ENCODE measurements at places on chromosomes 12 and 14. TPM values are rescaled to one million over a fixed set of nuclear protein-coding genes. Genes with fewer than 3 reads are reported as not detected.

GRCh38 chr12:71641390-71641789 is 22.3 kb downstream of the ZFC3H1 start:
- H3K4me1 ChIP-seq, result no peaks in the 10 kb centered on the region
- DNase-seq, result no peak
- H3K27ac ChIP-seq, result no peak overlapping the region
- no peaks in the 10 kb centered on the region for H3K27me3 ChIP-seq
- no peak overlapping the region for H3K4me3 ChIP-seq

DNA sequence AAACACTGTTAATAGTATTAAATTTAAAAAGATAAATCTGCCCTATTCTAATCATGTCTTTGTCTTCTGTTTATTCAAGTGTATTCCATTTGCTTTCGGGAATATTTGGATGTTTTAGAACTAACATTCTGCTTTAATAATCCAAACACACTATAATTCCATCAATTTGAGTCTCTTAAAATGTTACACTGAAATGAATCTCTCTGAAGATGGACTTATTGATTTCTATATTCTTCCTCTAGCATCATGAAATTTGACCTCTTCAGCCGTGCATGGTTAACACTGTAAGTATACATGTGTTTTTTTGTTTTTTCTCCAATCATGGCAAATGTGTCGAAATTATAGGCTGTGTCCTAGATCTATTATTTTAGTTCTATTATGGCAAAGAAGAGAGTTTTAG is 339.2 kb downstream of the ACSS3 start:
- no peak overlapping the region for H3K4me3 ChIP-seq
- H3K27me3 ChIP-seq, result no peaks in the 10 kb centered on the region
- H3K27ac ChIP-seq, result no peak overlapping the region
- no peaks in the 10 kb centered on the region for H3K4me1 ChIP-seq
- DNase-seq, result no peak

Gene DIO2
- total RNA-seq, result 2.0 TPM

DNA sequence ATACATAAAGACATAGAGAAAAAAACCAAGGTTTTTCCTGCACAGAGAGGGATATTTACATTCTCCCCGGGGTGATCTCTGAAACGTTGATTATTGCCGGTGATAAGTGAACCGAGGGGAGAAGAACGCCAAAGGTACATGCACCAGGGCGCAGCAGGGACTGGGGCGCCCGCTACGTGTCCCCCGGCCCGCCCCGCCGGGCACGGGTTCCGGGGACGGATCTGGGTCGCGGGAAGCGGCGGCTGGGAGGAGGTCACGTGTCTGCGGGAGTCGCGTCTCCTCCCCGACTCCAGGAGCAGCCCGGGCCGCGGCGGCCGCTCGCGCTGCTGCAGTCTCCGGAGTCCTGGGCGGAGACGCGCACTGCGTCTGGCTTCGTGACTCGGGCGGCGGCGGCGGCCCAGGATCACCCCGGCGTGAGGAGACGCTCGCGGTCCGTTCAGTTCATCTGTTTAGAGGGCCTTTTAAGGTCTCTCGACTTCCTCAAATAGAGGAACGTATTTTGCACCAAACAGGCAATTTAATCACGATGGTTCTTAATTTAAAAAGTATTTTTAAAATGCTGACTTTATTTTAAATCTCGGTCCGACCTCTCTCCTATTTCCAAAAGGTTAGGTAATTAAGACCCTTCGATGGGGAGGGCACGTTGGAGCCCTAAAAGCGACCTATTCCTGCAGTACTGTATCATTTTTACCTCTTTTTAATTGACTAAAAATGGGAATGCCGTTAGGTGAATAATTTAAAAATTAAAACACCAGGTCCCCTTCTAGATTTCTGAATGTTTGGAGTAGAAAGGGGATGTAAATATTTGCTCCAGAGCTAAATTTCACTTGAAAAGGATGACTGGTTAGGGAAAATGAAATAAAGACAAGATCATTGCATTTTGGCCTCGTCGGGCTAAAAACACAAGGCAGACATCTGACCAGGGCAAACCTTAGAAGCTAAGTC is 1.8 kb upstream of the BHLHE41 start:
- H3K4me3 ChIP-seq, result peak overlapping the region; percentile 77
- peak overlapping the region; percentile 89 for H3K27ac ChIP-seq
- peaks cover 23% of the 10 kb centered on the region for H3K4me1 ChIP-seq
- H3K36me3 ChIP-seq, result peaks cover 18% of the 10 kb centered on the region
- no peaks in the 10 kb centered on the region for H3K27me3 ChIP-seq
- DNase-seq, result peak; percentile 94

All from PC-3 (cell line).